Nephron progenitor cell (in vitro differentiated cells): ENCODE measurements at places on chromosomes 11 and 22.
A peak's percentile ranks its signal among the peaks of the same experiment; 100 is the strongest.

DNA sequence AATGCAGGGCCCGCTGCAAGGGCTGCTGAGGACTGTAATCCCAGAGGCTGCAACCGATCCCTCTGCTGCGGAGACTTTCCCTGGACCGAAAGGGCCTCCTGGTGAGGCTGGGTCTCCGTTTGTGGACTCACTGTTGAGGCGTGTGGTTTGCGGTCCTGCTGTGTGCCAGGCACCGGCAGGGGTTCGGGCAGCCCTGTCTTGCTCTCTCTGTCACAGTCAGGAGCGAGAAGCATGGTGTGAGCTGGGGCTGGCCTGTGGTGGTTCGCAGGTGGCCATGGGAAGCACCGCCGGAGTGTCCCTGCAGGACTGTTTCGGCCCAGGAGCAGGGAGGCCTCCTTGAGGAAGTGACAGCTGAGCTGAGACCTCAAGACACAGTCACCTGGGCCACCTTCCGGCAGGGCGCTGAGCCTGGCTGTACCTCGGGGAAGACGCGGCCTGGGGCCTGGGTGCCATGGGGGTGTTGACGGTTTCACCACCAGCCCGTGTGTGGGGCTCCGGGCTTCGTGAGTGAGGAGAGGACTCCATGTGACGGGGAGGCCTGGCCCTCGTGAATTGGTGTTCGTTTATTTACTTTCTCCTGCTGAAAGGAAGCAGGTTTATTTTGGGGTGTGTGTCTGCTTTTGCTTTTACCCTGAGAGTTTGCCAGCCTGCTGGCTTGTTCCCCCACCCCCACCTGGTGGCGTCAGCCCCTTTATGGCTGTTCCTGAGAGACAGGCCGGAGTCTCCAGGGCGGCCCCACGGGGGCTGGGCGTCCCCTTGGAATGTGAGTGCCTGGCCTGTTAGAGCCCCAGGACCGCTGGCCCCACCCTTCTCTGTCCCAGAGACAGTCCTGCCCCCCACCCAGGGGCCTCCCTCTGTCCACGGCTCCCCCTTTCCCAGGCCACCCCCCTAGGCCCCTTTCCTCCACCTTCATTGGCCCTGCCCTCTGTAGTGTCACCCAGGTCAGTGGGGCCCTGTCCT lies 122.5 kb downstream of the KCNQ1OT1 start:
- DNase-seq: peak; percentile 42

DNA sequence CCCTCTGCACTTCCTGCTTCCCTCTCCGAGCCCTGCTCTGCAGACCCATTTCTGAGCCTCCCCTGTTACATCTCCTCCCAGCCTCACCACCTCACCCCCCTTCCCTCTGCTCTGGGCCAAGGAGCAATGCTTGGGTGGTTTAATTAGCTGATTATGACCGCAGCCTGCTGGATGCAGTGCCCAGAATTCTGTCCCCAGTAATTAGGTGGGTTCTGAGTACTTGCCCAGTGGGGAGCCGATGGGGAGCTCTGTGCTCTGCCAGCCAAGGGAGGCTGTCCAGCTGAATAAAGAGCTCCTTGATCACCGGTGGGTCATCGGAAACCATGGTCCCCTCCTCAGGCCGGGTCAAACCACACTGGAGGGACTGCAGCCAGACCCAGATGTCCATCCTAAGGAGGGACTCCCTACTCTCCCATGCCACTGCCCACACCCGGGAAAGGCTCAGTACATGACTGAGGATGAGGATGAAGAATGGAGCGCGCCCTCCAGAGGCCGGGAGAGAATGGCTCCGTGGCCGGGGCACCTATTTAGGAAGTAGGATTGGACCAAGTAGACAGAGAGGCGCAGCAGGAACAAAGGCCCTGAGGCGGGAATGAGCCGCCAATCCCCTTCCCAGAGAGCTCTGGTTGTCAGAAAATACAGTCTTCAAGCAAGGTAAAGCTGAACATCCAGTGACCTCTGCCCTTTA lies 9.1 kb downstream of the ARRB1 start:
- DNase-seq: no peak

DNA sequence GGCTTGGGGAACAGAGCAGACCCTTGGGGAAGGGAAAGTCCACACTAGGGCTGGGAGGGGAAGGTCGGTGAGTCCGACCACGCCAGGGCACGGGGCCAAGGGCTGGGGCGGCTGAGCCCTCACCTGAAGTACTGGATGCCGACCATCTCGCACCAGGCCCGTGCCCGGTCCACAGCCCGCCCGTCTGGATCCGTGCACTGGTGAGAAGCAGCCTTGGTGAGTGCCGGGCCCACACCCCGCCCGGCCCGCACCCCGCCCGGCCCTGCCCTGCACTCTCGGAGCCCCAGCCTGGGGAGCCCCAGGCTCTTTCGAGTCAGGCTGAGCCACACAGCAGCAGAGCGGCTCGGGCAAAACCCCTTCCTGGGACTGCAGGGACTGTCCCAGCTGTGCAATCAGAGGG lies 1.9 kb upstream of the BAIAP2L2 start:
- no peak for DNase-seq

DNA sequence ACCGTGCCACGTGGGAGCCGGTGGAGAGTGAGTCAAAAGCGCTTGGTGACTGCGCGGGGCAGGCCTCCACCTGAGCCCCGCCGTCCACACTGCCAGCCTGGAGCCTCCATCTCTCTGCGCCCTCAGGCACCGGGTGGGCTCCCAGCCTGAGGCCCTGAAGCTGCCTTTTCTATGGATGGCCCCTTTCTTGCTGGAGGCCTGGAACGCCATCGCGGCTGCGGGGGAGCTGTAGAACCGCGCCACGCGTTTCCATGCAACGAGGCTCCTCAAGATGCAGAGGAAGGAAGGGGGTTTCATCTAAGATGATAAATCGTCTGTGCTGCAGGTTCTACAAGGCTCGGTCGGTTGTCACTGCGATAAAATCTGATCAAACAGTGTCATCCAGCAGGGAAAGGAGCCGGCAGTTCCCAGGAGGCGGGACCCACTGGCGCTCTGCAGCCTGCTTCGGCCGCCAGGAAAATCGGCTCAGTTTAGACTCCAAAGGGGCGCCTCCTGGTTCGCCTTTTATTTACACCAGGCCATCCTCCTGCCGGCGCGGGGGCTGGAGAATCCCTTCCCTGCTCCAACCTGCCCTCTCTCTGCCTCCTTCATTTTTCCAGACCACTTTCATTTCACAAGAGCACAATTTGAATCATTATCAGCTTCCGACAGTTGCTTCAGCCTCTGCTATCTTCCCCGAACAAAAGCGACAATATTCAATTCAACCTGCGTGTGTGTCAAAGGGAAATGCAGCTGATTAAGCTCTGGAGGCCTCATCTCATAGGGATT lies 624.4 kb downstream of the BRD1 start:
- DNase-seq: no peak

GRCh38 chr11:71502871-71503435 lies 24.1 kb upstream of the KRTAP5-7 start:
- no peak for DNase-seq

DNA sequence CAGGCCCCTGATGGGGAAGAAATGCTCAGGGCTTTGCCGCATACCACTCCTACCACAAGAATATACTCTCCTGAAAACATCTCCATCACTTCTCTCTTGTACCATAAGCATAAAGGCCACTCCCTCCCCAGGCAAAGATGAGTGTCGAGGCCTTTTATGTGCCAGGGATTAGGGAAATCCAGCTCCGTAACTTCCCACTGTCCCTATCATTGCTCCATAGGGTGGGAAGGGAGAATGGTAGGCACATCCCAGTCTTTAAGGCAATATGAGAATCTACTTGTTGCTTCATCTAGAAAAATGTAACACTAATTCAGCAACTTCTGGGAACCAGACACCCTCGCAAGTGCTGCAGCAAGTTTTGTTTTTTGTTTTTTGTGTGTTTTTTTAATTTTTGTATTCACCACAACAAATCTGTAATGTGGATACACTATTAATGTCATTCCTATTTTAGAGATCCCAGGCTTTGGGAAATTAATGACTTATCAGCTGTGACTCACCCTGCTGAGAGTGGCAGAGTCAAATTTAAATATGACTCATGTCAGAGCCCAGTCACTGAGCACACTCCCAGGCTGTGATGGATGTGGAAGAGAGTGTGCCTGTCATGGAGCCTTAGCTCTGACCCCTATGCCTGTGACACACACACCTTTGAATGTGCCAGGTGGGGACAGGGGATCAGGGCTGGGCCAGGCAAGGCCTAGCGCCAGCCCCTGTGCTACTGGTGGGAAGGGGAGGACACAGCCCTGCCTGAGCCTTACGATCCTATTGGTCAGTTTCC lies 23.4 kb downstream of the PANX1 start:
- DNase-seq: no peak

DNA sequence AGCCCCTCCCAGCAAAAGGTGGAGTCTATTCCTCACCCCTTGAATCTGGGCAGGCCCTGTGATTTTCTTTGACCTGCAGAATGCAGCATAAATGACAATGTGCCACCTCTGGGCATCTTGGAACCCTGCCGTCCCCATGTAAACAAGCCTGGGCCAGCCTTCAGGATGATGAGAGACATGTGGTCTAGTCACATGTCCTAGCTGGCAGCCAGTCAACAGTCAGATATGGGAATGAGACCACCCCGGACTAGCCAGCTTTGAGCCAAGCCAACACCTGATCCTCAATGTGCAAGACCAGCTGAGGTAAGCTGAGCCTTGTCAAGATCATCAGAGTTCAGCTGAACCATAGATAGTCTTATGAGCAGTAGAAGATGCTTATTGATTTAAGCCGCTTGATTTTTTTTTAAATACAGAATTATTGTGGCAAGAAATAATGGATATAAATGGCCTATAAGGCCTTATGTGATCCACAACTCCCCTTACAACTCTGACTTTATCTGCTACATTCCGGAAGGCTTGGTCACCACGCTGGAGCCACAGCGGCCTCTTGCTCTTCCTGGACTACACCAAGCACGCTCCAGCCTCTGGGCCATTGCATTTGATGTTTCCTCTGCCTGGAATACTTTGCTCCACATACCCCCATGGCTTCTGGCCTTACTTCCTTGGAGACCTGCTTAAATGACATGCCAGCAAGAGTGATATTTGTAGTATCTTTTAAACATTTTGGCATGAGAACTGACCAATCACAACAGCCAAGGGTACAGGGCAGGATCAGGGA lies 225.9 kb upstream of the SESN3 start:
- DNase-seq: no peak

- DNase-seq: peak; percentile 68
Observed at GRCh38 chr11:124717786-124718651, 21.7 kb upstream of the NRGN start.

DNA sequence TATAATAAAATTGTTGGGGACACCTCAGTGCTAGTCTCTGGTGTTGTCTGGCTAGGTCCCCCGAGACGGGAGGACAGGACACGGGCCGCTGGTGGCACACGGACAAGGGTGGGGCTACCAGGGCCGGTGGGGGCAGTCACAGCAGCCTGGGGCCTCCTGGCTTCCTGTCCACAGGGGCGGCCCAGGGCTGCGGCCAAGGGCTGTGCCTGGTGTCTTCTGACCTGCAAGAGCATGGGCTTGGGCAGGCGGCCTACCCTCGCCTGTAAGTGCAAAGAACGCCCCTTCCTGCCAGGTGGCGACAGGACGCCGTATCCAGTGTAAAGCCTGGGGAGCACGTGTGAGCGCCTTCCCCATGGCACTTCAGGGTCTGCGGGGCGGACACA lies 3.6 kb downstream of the LRFN4 start:
- no peak for DNase-seq

DNA sequence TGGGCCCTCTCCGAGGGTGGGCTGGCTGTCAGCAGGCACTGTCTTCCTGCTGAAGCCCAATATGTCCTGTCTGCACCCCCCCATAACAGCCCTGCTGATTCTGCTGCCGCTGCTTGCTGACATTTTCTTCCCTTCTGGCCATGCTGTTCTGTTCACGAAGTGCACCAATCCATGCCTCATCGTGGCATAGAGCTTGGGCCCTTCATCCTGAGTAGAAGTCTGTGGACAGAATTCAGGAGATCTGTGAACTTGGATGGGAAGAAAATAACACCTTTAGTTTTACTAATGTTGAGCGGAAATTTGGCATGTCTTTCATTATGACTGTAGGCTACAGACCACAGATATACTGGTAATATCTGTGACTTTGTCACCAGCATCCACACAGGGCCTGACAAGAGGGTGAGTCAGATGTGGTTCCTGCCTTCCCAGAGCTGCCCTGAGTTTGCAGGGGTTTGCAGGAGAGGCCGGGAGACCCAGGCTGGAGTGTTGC lies 14.1 kb upstream of the KIAA0930 start:
- DNase-seq: no peak
